ENCODE measurements at places on chromosomes 7 and 10.
A peak's percentile ranks its signal among the peaks of the same experiment; 100 is the strongest.

DNA sequence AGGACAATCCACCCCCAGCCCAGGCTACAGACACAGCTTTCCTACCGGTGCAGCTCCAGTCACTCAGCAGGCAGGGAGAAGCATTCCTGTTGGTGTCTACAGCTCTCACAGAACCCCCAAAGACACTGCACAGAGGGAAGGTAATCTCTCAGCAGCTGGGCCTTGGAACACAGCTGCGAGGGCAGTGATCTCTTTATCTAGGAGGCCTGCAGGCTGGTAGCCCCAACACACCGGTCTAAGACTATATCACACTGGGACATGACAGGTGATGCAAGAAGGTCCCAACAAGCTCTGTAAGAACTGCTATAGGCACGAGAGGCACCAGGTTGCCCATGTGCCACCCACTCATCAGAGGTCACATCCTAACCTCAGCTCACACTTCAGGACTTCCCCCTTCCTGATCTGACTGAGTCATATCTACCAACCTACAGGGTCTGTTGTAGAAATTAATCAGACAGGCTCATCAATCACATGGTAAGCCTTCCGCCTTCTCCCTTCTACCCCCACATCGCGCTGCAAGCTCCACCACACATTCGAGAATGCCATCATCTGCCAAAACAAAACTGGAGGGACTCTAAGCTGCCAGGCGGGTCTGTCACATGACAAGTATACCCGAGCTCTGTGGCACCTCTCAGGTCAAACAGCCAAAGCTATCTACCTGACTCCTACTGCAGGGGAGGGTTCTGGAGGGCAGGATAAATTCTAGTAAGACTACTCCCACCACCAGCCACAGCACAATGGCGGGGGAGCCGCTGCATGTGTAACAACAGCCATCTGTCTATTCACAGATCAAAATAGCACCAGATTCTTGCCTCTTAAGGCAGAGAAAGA, 26.1 kb downstream of the FAM53B start:
- no peak for DNase-seq

DNA sequence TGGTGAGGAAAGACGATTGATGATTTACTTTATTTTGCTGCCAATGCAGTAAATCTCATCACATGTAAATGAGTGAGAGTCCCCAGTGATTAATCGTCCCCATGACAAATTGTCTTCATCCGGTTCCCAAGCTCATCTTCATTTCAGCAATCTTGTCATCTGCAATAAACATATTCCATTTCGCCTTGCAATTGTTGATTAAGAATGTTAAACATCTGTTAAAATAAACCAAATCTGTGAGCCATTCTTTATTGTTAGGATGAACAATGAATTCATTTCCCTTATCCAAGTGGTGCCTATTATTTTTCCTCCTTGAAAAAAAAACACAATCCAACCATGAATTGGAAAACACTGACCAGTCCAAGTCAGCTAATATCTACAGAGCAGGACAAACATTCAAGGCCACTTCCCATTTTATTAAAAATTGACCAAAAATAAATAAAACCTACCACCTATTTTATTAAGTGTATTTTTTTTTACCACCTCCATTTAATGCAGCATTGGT, 36.5 kb downstream of the NPS start:
- no peak for DNase-seq

DNA sequence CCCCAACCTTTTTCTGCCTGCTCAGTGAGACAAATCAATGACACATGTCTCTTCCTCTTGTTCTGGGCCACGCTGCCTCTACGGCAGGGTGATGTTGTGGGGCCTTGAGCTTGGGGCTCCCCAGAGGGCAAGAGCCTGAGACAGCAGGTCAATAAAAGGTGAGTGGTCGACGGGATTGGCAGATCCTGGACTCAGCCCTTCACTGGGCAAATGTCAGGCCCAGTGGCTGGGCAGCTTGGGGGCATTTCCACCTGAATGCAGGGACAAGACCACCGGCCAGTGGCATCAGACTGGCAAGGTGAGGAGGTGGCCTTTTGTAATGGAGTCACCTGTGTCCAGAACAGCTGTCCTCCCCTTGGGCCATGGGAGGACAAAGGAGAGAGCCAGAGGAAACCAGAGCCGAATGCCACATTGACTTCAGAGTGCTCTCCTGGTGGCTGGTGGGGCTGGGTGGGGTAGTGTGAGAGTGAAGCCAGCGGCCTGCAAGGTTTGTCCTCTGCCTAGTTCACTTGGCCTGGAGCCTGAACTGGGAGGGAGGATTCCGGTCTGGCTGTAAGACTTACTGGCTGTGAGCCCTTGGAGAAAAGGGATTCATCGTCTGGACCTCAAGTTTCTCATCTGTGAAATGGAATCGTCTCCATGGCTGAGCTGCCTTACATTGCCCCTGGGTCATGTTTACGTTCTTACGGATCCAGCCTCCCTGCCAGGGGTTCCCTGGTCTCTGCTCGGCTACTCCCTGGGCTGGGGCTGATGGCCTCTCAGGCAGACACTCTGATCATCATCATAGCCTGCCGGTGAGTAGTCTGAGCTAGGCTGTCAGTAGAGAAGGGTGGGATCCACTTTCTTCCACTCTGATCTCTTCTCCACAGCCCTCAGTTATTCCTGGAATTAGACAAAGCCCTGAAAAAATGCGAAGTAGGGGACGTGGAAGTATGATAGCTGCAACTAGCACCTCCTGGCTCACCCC, 25.4 kb upstream of the CRHR2 start:
- DNase-seq: no peak

- no peak for DNase-seq
Measured at GRCh38 chr10:78210548-78210947, 176.9 kb downstream of the RPS24 start.

GRCh38 chr7:19772841-19773760, at the start of gene TMEM196:
Gene TMEM196, minus strand, starts transcription at chr7:19773617. Its CDS starts 921 bp downstream, at chr7:19772696.
- peak; percentile 84 for DNase-seq

Measured in cardiac muscle cell (in vitro differentiated cells and primary cell).